Tibial artery (tissue), 4 donors: ENCODE measurements at places on chromosomes 7 and 10.

DNA sequence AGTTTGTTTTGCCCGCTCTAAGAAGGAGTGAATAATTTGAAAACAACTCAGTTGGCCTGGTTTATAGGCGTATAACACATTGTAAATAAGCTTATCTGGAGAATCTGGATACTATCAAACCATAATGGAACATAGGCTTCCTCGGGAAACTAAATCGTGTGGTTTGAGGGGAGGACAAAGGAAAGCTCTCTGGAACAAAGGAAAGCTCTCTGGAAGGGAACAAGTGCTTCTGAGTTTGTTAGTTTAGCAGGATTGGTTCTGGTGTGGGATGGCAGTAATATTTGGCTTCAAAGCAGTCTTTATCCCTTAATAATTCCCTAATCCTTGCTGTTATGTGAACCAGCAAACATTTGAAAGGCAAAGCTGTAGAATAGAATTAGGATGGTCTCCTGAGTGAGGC is 15.0 kb upstream of the SLK start:
- no peak for DNase-seq

DNA sequence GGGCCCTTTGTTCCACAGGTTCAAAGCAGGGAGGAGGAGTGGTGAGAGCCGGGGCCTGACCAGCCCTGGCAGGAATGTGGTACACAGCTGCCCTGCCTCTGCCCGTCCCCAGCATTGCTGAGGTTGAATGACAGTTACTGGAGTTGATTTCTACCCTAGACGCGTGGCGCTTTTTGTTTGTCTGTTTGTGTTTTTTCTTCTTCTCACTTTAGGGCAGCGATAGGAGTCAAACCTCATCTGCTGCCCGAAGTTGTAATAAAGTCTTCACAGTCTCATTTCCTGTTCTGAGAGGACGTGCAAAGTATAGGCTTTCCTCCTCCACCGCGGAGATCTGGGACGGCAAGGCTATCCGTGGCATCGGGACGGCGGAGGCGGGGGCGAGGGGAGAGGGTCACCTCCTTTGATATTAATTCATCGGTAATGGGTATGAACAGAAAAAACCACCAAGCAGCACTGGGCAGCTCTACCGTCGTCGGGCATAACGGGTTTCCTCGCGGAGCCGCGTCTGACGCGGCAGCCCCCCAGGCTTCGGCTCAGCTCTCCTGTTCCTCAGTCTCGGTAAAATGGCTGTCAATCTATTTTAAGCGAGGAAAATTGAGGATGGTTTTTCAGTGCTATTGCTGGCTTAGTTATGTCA is 160.8 kb downstream of the LRMDA start:
- no peak for DNase-seq

- no peak for DNase-seq
Measured at GRCh38 chr7:28520074-28521015, 108.0 kb downstream of the CREB5 start.

DNA sequence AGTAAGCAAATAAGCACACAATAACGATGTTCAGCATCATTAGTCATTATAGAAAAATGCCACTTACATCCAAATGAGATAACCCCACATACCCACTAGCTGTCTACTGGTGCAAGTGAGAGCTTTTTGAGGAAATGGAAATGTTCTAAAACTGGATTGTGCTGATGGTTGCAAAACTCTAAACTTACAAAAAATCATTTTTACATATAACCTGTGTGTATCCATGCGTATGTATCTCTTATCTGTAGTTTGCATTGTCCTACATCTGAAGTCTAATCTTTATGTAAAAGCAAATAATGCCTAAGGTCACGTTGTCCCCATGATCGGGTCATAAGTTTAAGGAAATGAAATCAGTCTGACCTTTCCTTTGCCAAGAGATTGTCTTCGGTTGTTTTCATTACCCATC is 81.6 kb upstream of the DNAJB6 start:
- no peak for DNase-seq
